Stimulated activated CD4-positive, alpha-beta T cell treated with anti-CD3 and anti-CD28 coated beads, TNF-alpha, amount 100 ng/mL, for 24 hours (primary cell): ENCODE measurements at places on chromosomes 3 and 15.

- DNase-seq: no peak
These were observed 98.2 kb downstream of the HHLA2 start for GRCh38 chr3:108394563-108394962.

- DNase-seq: no peak
These were observed 439 bp downstream of the CTXND1 start for GRCh38 chr15:80251428-80252120.

- no peak for DNase-seq
These were observed 579.0 kb upstream of the CBLB start for GRCh38 chr3:106447723-106448301.

- DNase-seq: no peak
These were observed 75.4 kb upstream of the RGMA start for GRCh38 chr15:93164409-93164808.

GRCh38 chr15:35519541-35520149 is 26.3 kb downstream of the DPH6 start:
- DNase-seq: no peak

GRCh38 chr15:66882251-66883020 is 180.4 kb downstream of the SMAD6 start:
- DNase-seq: no peak

GRCh38 chr3:194661946-194662345 is 10.0 kb downstream of the LSG1 start:
- DNase-seq: no peak

- DNase-seq: no peak
These were observed 6.5 kb downstream of the ARHGEF3 start for GRCh38 chr3:56795097-56795828.

DNA sequence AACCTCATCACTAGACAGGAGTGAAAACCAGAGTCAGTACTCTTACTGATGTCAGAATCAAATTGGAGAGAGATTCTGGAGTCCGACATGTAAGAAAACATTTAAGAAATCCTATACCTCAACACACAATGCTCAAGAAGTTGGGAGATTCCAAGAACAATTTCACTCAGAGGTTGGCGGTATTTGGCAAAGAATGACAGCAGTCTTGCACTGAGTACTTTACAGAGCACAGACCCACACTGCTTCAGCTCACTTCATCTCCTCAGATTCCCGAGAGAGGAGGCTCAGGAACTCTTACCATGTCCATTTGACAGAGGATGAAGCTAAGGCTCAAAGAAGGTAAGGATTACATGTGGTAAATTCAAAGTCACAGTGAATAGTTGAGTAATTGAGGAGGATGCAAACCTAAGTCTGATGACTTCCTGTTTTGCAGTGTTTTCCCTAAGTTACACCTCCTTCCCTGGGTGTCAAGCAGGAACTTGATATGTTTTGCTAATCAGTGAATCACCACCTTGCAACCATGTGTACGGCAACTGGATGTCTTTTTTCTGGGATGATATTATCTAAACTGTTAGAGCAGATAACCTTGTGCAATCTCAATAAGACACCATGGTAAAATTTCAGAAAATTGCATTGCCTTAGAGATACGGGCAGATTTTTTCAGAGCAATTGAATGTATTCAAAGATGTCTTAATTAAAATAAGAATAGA is 61.3 kb upstream of the MME start:
- DNase-seq: no peak

GRCh38 chr3:77041811-77042210 is 1.9 kb downstream of the ROBO2 start:
- no peak for DNase-seq

- no peak for DNase-seq
These were observed 141.8 kb downstream of the EEFSEC start for GRCh38 chr3:128294999-128295468.
